ENCODE measurements at places on chromosomes 2 and 18.
A peak's percentile ranks its signal among the peaks of the same experiment; 100 is the strongest.

DNA sequence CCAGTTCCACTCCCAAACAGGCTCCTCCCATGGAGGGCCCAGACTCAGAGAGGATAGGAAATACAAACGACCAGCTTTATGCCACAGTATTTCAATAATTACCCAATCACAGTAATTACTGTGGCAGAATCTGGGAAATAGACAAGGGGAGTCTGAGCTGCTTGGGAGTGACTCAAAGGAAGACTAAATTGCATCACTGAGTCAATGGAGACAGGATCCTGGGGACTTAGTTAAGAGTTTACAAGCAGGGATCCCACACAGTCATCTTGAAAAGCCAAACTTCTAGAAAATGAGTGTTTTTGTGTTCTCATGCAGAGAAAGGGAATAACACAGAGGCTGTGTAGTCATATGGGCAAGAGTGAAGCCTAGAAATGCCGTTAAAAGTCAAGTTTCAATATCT, 1142.1 kb downstream of the CNTNAP5 start:
- DNase-seq = no peak

DNA sequence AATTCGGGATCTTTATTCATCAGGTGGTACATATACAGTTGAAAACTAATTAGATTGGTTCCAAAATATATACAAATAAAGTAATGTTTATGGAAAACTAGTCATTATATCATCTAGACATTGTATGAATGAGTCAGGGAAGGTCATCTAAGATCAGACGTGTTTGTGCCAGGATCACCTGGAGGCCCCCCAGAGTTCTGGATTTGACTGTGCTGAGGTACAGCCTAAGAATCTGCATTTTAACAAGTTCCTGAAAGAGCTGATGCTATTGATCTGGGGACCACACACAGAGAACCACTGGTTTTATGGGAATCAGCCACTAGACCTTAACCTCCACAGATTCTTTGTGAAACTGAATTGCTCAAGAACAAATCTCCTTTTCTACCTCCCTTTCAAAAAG, 43.2 kb downstream of the PARD6G start:
- no peak for DNase-seq

DNA sequence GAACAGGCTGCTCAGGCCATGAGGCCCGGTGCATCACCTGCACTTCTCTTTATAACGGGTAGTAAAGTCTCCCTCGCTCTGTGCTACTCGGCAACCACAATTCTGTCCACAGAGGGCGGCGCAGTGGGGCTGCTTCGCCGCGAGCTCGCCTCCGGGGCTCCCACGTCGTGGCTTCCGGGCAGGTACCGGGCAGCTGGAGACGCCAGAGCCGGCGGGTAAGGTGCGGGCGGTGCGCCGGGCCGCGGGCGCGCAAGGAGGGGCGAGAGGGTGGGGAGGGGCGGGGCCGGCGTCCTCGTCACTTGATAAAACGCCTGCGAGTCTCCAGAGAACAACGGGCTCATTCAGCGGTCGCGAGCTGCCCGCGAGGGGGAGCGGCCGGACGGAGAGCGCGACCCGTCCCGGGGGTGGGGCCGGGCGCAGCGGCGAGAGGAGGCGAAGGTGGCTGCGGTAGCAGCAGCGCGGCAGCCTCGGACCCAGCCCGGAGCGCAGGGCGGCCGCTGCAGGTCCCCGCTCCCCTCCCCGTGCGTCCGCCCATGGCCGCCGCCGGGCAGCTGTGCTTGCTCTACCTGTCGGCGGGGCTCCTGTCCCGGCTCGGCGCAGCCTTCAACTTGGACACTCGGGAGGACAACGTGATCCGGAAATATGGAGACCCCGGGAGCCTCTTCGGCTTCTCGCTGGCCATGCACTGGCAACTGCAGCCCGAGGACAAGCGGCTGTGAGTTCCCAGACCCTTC, at the start of gene ITGA6:
Gene ITGA6, plus strand, starts transcription at position 331 of the 734 bp plus-strand sequence.
- DNase-seq = no peak

DNA sequence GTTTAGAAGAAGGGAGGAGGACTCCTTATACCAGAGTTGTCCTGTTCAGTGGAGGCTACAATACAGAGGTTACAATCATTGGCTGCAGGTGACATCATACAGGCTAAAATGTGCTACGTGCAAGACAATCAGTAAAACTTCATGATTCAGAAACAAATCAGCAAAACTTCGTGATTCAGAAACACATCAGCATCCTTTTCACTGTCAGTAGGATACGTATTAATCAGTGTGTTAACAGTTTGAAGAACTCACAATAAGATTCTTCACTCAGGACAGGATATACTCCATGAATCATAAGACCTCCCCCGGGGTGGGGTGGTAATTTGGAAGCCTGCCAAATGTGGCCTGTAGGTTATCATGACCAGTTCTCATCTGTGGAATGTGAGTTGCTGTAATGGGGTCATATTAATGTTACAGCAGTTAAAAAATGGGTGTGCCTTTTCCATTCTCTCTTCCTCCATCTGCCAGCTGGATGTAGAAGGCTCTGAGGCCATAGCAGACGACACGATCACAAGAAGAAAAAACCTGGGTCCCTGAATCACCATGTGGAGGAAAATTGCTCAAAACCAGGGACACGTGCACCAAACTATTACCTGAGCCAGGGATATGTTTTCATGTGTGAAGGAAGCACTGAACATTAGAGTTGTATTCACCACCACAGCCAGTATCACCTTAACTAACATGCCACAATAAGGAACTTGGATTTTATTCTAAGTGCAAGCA, 134.8 kb upstream of the CREB1 start:
- DNase-seq = peak; percentile 82

GRCh38 chr2:61720911-61721310, 132.9 kb downstream of the FAM161A start:
- no peak for DNase-seq

DNA sequence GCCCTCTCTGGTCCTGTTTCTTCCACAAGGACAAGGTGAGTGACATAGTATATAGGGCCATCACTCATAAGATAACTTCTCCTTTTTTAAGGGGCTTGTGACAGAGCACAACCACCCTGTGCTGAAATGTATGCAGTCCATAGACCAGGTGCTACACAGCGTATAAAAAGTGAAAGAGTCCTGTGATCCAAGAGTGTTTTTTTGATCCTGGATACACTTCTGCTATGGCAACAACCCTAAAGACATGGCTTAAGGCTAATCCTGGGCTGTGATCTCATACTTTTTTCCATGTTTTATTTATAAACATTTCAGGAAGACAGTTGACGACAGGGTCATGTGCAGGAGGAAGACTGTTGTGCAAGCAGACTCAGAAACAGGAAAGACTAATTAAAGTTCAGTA, 400.5 kb upstream of the TCF4 start:
- DNase-seq = no peak

GRCh38 chr2:183059561-183059960, 19.0 kb upstream of the DUSP19 start:
- no peak for DNase-seq

- DNase-seq = no peak
Observed at GRCh38 chr18:13137670-13138419, 80.7 kb upstream of the LDLRAD4 start.

All from AG09319 (cell line).